ENCODE measurements at places on chromosomes 7 and 10. TPM values are rescaled to one million over a fixed set of nuclear protein-coding genes. Genes with fewer than 3 reads are reported as not detected.

Gene MLXIPL
- polyA plus RNA-seq, result not detected

Gene PON1
- not detected for polyA plus RNA-seq

Gene NEUROD6
- not detected for polyA plus RNA-seq

Gene TNRC18
- polyA plus RNA-seq, result 14.8 TPM

Gene HGF
- polyA plus RNA-seq, result 0.18 TPM

Gene KMT2C
- 6.9 TPM for polyA plus RNA-seq

Gene ABCA13
- 0.01 TPM for polyA plus RNA-seq

Gene GPR146
- 76.6 TPM for polyA plus RNA-seq

Gene DNAJB6
- polyA plus RNA-seq, result 69.6 TPM

Gene CHST3
- polyA plus RNA-seq, result 6.0 TPM

Gene LRRD1
- not detected for polyA plus RNA-seq

Gene GNGT1
- not detected for polyA plus RNA-seq

Gene PDZD7
- polyA plus RNA-seq, result 0.41 TPM

Gene BEND7
- polyA plus RNA-seq, result 7.3 TPM

Gene MRLN
- polyA plus RNA-seq, result not detected

Gene DBF4
- 3.7 TPM for polyA plus RNA-seq

Gene CLDN4
- polyA plus RNA-seq, result 0.15 TPM

Gene SFTPA2
- polyA plus RNA-seq, result not detected

Gene CPN1
- polyA plus RNA-seq, result not detected

Gene TUBB8
- polyA plus RNA-seq, result 0.18 TPM

Gene SLC26A5
- polyA plus RNA-seq, result not detected

Gene ASB10
- not detected for polyA plus RNA-seq

Gene GIMAP7
- 37.9 TPM for polyA plus RNA-seq

Measured in endothelial cell of umbilical vein (primary cell).